ENCODE measurements at places on chromosomes 12 and 14.
A peak's percentile ranks its signal among the peaks of the same experiment; 100 is the strongest.

GRCh38 chr12:118741194-118741593 is 240.1 kb upstream of the SRRM4 start:
- no peaks in the 10 kb centered on the region for H3K4me1 ChIP-seq
- no peak overlapping the region for H3K4me3 ChIP-seq
- no peaks in the 10 kb centered on the region for H3K27me3 ChIP-seq
- H3K27ac ChIP-seq = no peak overlapping the region

GRCh38 chr14:76909266-76909665 is 83.1 kb downstream of the LRRC74A start:
- H3K4me1 ChIP-seq = peaks cover 44% of the 10 kb centered on the region
- H3K4me3 ChIP-seq = no peak overlapping the region
- H3K27ac ChIP-seq = no peak overlapping the region
- H3K27me3 ChIP-seq = no peaks in the 10 kb centered on the region
- no peaks in the 10 kb centered on the region for H3K36me3 ChIP-seq

DNA sequence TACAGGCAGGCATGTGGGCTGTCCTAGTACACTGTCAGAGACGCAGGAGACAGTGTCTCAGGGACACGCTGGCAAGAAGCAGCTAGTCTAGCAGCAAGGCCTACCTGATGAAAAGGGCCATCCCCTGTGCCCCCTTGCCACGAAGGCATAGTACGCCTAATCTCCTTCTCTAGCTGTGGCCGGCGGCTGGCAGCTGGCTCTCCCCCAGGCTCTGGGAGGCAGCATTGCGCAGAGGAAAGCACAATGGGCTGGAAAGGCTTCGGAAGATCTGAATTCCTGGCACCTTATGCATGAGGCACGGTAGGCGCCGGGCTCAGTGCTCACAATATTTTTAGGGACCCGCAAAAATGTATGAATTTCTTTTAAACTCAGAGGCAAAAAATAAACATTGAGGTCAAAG is 16.0 kb upstream of the PLEKHH1 start:
- no peak for DNase-seq
- no peak overlapping the region for H3K27ac ChIP-seq
- no peaks in the 10 kb centered on the region for H3K36me3 ChIP-seq
- no peaks in the 10 kb centered on the region for H3K27me3 ChIP-seq
- H3K4me3 ChIP-seq = no peak overlapping the region
- peaks cover 28% of the 10 kb centered on the region for H3K4me1 ChIP-seq

DNA sequence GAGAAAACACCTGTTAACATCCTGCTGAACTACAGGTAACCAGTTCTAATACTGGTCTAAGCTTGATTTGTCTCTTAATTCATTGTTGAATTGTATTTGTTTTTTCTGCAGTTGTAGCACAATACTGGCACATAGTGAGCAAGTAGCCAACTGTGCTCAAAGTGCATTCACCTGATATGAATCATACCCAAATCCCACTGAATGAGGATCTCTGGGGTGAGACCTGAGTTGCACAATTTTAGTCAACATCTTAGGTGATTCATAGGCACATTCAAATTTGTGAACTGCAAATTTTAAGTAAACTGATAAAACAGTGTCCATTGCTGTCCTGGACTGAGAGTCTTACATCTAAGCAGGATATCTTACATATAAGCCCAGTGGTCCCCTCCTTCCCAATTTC is 12.8 kb downstream of the KCNC2 start:
- H3K36me3 ChIP-seq = no peaks in the 10 kb centered on the region
- no peak for DNase-seq
- no peak overlapping the region for H3K27ac ChIP-seq
- no peaks in the 10 kb centered on the region for H3K27me3 ChIP-seq
- no peak overlapping the region for H3K4me3 ChIP-seq
- H3K4me1 ChIP-seq = no peaks in the 10 kb centered on the region

DNA sequence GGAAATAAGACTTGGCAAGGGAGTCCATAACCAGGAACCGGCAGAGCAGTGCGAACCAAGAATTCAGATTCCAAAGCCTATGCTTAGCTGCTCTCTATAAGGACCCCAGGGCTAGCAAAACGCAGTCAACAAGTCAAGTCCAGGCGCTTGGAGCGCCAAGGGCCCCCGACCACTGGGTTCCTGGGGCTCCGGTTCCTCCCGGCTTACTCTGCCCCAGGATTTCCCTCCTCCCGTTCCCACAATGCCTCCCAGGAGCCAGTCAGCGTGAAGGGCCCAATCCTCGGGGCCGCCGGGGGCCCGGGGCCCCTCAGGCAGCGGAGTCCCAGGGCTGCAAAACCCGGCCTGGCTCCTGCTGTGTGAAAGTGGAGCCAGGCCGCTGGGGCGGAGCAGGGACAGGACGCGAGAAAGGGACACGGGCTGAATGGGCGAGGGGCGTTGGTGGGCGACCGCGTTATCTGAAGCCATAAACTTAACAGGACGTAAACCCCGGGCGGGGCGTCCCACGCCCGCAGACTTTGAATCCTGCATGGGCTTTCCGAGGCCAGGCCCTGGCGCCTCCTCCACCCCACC is 1.5 kb downstream of the KRT8 start:
- no peak overlapping the region for H3K27ac ChIP-seq
- H3K4me3 ChIP-seq = peak overlapping the region; percentile 56
- H3K27me3 ChIP-seq = peaks cover 4% of the 10 kb centered on the region
- no peaks in the 10 kb centered on the region for H3K36me3 ChIP-seq
- peak; percentile 21 for DNase-seq
- peaks cover 12% of the 10 kb centered on the region for H3K4me1 ChIP-seq

GRCh38 chr14:92340071-92340470 is 17.1 kb downstream of the SLC24A4 start:
- H3K27ac ChIP-seq = no peak overlapping the region
- no peak overlapping the region for H3K4me3 ChIP-seq
- no peaks in the 10 kb centered on the region for H3K4me1 ChIP-seq
- DNase-seq = no peak
- no peaks in the 10 kb centered on the region for H3K36me3 ChIP-seq

DNA sequence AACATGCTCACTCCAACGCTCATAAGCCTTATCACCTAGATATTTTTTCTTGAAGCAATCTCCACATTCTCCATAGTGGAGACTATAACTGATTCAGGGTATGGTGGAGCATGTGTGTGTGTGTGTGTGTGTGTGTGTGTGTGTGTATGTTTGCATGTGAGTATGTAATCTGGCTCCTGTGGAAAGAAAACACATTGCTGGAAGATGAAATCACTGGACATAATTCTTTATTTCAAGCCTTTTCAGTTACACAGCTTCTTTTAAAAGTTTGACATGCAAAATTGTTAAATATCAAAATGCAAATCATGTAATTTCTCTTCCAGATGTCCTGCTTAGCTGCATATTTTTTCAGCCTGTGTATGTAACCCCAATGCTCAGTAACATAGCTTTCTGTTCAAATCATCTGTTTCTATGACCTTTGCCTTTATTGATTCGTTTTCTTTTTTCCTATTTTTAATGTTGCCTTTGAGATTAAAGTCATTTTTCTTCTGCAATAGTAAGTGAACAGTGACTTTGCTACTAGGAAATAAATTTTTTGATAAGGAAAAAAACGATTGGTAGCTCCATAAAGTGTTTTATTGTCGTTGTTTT is 80.5 kb upstream of the BTG1 start:
- no peak overlapping the region for H3K4me3 ChIP-seq
- H3K27me3 ChIP-seq = no peaks in the 10 kb centered on the region
- no peaks in the 10 kb centered on the region for H3K36me3 ChIP-seq

DNA sequence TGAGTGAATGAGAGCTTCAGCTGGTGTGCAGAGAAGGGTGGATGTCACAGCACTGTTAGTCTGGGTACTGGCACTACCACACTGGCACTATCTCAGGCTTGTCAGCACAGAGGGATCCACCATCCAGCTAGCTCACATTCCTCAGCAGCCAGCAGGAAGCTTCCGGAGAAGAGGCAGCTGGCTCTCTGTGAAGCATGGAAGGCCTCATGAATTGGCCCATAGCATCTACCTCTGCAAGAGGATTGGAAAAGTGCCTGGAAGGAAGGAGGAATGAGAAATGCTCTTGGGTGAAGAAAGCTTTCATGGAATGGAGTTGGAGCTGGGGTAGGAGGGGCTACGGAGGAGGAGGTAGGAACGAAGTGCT is 9.9 kb downstream of the KRT83 start:
- no peak for DNase-seq
- H3K27me3 ChIP-seq = peaks cover 41% of the 10 kb centered on the region
- H3K27ac ChIP-seq = no peak overlapping the region
- no peak overlapping the region for H3K4me3 ChIP-seq
- peaks cover 7% of the 10 kb centered on the region for H3K4me1 ChIP-seq
- no peaks in the 10 kb centered on the region for H3K36me3 ChIP-seq

DNA sequence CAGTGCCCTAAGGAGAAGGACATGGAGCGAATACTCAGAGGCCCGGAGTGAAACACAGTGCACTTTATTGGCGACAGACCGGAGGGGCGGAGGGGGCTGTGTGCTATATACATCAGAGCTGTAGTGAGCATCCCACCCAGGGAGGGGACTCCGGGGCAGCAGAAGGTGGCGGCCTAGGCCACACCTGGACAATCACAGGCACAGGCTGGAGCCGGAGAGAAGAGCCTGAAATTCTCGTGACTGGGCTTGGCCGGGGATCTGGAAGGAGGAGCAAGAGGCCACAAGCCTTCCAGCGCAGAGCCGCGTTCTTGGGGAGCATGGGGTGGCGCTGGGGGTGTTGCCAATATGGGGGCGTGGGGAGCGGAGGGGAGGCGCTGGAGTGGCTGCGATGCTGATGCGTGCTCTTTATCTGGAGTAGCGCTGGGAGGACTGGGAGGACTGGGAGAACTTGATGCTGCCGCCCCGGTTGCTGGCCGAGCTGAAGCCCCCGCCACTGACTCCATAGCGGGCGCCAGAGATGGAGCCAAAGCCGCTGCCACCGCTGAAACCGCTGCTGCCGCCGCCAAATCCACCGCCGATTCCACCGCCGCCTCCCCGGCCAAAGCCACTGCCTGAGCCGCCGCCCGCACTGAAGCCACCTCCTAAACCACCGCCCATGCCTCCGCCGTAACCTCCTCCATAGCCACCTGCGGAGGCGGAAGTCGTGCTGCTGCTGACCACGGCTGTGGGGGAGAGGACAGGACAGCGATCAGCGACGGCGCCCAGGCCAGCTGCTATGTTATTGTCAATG is 6.1 kb downstream of the KRT3 start:
- DNase-seq = no peak
- peaks cover 5% of the 10 kb centered on the region for H3K27me3 ChIP-seq
- no peaks in the 10 kb centered on the region for H3K36me3 ChIP-seq
- peaks cover 7% of the 10 kb centered on the region for H3K4me1 ChIP-seq

- H3K4me3 ChIP-seq = no peak overlapping the region
- no peaks in the 10 kb centered on the region for H3K36me3 ChIP-seq
- H3K27ac ChIP-seq = no peak overlapping the region
Observed at GRCh38 chr12:71980538-71980937, 41.9 kb downstream of the TPH2 start.

DNA sequence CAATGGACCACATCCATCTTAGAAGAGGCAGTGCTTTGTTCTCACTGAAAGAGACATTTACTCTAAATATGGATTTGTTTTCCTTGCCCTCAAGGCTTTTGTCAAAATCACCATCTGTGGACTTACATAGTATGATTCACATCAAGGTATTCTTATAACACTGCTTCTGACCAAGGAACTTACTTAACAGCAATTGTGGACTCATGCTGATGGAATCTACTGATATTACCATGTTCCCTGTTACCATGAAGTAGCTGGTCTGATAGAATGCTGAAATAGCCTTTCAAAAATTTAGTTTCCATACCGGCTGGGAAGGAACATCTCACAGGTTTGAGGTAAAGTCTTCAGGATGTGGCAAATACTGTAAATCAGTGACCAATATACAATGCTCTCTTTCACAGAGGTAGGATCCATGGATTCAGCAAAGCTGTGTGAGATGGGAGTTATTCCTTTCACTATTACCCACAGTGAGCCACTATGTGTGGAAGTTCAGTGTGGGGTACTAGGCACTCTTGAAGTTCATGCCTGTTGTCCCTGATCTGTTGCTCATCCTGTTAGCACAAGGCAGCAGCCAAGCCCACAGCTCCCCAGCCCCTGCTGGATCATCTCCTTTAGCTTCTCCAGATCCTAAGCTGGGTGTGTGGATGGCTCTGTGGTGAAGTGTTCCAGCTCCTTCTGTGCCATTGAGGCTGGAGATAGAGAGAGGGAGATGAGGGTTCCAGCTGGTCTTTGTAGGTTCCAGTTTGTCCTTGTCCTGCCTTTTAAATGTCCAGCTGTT is 126.4 kb downstream of the ATP23 start:
- no peaks in the 10 kb centered on the region for H3K27me3 ChIP-seq
- no peak overlapping the region for H3K4me3 ChIP-seq
- H3K27ac ChIP-seq = no peak overlapping the region
- H3K36me3 ChIP-seq = no peaks in the 10 kb centered on the region

- no peak for DNase-seq
- H3K36me3 ChIP-seq = no peaks in the 10 kb centered on the region
- H3K27me3 ChIP-seq = peaks cover 34% of the 10 kb centered on the region
- H3K27ac ChIP-seq = no peak overlapping the region
- H3K4me1 ChIP-seq = no peaks in the 10 kb centered on the region
- no peak overlapping the region for H3K4me3 ChIP-seq
Observed at GRCh38 chr12:114732426-114733030, 48.6 kb upstream of the TBX3 start.

GRCh38 chr14:96160913-96161310 is 43.7 kb upstream of the BDKRB2 start:
- no peaks in the 10 kb centered on the region for H3K36me3 ChIP-seq
- no peak overlapping the region for H3K4me3 ChIP-seq
- no peaks in the 10 kb centered on the region for H3K27me3 ChIP-seq
- no peaks in the 10 kb centered on the region for H3K4me1 ChIP-seq

- no peak for DNase-seq
- H3K27ac ChIP-seq = no peak overlapping the region
- H3K4me3 ChIP-seq = no peak overlapping the region
- no peaks in the 10 kb centered on the region for H3K27me3 ChIP-seq
Observed at GRCh38 chr14:52013984-52014600, 24.7 kb downstream of the RTRAF start.

GRCh38 chr14:63039866-63040265 is 5.4 kb downstream of the KCNH5 start:
- H3K27ac ChIP-seq = no peak overlapping the region
- no peak for DNase-seq
- H3K36me3 ChIP-seq = no peaks in the 10 kb centered on the region

DNA sequence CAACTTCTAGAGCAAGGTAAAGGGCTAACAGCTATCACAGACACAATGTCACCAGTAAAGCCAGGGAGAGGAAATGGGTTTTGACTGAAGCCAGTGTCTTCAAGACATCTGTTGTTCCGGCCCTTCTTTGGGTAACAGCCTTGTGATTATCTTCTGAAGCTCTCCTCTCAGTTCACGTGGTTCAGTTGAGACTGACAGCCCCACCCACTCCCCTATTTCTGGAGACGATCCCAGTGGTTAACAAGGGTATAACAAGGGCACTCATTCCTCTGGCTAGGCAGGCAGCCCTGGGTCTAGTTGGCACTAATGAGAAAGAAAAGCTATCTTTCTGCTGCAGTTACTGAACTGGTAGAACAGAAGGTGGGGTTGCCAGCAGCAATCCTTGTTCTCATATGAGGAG is 6.9 kb downstream of the GNPTAB start:
- peaks cover 47% of the 10 kb centered on the region for H3K4me1 ChIP-seq
- H3K4me3 ChIP-seq = no peak overlapping the region
- peak; percentile 47 for DNase-seq
- no peaks in the 10 kb centered on the region for H3K36me3 ChIP-seq
- H3K27ac ChIP-seq = no peak overlapping the region

DNA sequence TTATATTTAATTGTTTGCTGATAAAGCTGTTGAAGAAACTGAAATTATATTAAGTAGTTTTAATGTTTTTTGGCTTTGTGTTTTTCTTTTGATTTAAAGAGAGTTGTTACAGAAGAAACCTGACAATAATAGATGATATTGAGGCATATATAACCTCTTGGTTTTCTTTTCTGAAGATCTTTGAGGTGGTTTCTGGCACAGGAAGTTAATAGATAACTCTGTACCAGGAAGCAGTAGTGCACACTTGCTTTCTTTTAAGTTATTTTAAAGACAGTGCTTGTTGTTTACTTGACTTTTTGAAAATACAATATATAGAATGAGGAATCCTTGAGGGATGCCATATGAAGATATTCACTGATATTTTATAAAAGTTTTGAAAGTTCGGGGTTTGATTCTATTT is 209.0 kb upstream of the FBXO33 start:
- H3K27ac ChIP-seq = no peak overlapping the region
- peaks cover 2% of the 10 kb centered on the region for H3K4me1 ChIP-seq

All from CD4-positive, alpha-beta T cell (primary cell).